ENCODE measurements at places on chromosomes 3 and 15.

DNA sequence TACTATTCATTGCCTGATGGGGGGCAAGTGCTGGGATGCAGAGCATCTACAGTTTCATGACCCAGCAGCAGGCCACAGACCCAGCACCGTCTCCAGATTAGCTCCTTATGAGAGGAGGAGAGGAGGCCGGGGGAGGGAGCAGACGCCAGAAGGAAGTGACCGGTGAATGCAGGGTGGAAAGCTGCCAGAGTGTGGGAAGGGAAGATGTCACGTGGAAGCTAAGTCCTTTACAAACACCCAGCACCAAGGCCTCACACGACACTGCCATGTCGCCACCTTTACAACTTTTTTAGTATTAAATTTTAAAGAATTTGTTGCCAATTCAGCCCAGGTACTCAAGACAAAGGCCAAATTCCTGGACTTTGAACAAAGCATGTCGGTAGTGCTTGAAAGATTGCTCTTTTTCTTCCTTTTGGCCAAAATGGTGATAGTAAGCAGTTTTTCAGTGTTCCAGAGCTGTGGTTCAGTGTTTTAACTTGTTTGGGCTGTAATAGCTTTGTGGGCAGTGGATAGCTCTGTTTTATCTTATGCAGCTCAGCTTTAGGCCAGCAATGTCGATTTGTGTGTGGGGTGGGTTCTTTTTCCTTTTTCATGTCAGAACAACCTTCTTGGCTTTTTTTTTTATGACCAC, 58.2 kb downstream of the ZBTB38 start:
- DNase-seq, result no peak

GRCh38 chr15:44545913-44546802, 9.2 kb downstream of the EIF3J start:
- DNase-seq, result no peak

DNA sequence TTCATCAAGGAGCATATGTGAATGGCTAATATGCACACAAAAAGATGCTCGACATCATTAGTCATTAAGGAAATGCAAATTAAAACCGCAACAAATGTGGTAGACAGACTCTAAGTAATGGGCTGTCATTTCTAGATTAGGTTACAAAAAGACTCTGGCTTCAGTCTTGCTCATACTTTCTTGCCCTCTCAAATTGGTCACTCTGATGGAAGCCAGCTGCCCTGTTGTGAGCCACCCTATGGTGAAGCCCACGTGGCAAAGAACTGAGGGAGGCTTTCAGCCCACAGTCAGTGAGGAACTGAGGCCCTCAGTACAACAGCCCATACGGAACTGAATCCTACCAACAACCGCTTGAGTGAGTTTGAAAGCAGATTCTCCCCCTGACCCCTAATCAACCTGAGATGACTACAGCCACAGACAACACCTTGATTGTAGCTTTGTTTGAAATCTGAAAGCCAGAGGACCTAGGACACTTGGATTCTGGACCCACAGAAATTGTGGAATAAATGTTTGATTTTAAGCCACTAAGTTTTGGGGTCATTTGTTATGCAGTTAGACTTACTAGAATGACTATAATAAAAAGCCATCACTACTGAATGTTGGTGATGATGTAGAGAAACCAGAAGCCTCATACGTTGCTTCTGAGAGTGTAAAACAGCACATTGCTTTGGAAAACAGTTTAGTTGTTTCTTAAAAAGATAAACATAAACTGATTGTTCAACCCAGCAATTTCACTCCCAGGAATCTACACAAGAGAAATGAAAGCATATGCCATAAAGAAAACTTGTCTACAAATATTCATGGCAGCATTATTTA, 45.7 kb downstream of the EHHADH start:
- no peak for DNase-seq

GRCh38 chr3:132443421-132443820, 26.1 kb downstream of the DNAJC13 start:
- no peak for DNase-seq

DNA sequence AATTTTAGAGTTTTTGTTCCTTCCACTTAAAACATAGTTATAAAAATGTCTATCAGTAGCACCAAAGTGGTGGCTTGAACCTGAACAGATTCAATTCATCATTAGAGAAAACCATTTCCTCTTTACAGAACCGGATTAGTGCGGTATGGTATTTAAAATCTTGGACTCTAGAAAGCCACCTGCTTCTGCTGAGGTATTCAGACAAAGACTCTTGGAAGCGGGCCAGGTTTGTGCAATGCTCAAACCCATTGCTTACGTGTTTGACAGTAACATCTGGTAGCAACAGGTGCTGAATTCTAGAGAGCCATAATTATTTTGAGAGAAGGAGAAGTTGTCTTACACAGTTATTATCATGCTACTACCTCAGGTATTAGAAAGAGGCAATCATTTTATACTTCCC, 290.5 kb downstream of the NAALADL2 start:
- no peak for DNase-seq

DNA sequence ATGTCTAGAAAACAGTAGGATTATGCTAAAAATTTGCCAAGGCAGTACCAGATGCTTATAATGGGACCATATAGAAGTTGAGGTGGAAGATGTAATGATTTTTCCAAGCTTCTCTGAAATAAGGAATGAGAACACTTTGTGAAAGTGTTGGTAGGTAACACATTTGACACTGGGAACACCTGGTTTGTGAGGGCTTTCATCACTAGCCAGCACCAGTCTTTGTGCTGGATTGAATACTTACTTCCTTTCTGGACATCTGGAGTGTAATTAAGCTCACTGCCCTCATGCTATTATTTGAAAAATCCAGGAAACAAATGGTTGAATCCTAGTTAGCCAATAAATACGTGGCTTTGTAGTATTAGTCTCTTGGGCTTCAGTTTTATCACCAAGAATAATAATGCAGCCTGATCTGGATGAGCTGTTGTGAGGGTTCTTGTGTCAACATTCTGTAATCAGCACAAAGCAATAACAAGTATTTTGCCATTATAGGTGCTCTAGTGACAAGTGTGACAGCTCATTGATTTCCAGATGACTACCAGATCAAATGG, 12.9 kb downstream of the CCDC80 start:
- DNase-seq, result no peak

DNA sequence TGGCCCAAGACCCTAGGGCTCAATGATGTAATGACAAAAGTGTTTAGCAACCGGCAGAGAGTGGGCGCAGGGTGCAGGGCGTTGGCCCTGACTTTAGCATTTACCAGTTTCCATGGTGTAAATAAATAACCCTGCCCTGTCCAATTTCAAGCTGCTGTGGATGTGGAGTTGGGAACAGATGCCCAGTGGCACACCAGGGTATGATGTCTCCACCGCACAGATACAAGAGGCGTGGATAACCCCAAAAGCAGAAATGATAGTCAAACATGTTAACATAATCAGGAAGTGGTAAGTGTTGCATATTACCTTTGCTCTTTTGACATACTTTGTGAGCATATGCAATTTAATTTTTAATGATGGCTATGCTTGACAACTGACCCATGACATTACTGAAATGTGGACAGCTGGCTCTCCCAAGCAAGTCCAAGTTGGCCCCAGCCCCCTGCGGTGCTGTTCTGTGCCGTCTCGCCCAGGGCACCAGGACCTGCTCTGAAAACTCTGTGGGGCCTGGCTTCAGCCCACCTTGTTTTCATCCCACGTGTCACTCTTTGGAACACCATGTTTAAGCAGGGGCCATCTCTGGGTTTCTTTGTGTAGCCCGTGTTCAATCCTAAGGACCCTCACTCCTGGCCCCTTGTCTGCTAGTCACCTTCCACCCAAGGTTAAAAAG, 10.8 kb upstream of the ANPEP start:
- DNase-seq, result no peak

DNA sequence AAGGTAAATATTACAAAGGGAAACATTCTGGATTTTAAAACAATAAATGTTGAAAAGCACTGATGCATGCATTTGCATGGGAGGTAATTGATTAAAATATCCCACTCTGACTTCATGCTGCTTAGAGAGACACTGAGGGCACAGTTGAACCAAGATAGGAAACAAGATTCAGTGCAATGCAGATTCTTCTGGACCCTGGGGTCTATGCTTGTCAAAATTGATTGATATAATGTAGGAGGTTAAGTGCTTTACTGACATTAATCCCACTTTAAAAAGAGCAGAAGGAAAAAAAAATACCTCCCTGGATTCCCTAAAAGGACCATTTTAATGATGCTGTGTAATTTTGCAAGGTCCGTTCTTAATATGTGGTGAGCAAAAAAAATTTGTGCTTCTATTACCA, 454.2 kb downstream of the GABRB3 start:
- no peak for DNase-seq

GRCh38 chr3:141728355-141728892, 9.7 kb upstream of the RNF7 start:
- no peak for DNase-seq

DNA sequence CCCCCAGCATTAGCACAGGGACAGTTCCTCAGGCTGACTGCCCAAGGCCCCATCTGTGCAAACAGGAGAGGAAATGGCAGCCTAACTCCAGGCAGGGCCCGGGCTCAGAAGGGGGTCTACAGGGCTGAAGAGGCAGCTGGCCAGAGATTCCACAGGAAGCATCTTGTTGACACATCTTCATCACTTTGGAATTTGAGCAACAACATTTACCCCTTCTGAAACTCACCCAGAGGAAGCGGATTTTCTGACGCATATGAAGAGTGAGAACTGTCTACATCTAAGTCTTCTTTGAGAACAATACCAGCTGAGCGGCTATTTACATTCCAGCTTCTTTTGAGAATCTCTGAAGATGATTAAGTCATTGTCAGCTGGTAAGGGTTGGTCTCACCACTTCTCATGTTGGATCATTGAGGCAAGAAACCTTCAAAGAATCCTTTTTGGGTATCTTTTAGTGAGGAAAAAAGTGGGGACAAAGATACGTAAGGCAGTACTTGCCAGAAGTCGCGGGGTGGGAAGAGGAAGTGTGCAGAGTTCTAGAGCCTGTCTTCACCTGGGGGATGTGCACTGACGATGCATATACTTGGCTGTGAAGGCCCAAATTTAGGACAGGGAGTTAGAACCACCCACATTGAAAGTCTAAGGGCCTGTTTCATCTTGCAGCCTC, 25.4 kb upstream of the SRP14 start:
- DNase-seq, result no peak

- DNase-seq, result no peak
Observed at GRCh38 chr15:76347482-76348055, 11.0 kb downstream of the ISL2 start.

- peak; percentile 77 for DNase-seq
Observed at GRCh38 chr15:40593588-40594428, at the start of gene KNL1. KNL1 (plus strand) TSS chr15:40594249; CDS start chr15:40602932, 8,683 bp downstream.

All from T-cell (primary cell).